ENCODE measurements at places on chromosomes 2 and 18.

DNA sequence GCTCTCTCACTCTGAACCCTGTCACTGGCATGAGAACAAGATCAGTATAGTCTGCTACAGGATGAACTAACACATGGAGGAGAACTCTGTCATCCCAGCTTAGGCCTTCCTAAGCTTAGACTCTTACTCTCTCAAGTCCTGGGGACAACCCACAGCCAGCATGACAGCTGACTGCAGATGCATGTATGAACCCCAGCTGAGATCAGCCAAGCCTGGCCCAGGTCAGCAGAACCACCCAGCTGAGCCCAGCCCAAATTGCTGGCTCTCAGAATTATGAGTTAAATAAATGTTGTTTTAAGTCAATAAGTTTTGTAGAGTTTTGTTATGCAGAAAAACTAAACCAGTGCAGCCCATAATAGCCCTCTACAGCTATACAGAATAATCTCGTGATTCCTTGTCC lies 287.3 kb downstream of the TNS1 start:
- no peak for DNase-seq

- DNase-seq, result no peak
These were observed 458.1 kb downstream of the BCL11A start for GRCh38 chr2:60095202-60095815.

DNA sequence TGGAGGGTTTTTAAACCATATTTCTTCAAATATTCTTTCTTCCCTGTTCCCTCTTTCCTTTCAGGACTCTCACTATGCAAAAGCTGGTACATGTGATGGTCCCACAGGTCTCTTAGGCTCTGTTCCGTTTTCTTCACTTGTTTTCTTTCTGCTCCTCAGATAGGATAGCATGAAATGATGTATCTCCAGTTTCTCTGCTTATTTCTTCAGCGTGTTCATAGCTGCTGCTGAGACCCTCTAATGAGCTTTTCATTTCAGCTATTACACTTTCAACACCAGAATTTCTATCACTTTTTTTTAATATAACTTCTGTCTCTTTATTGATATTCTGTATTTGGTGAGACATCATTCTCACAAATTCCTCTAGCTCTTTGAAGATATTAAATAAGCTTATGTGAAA lies 63.9 kb downstream of the KCNG2 start:
- no peak for DNase-seq

DNA sequence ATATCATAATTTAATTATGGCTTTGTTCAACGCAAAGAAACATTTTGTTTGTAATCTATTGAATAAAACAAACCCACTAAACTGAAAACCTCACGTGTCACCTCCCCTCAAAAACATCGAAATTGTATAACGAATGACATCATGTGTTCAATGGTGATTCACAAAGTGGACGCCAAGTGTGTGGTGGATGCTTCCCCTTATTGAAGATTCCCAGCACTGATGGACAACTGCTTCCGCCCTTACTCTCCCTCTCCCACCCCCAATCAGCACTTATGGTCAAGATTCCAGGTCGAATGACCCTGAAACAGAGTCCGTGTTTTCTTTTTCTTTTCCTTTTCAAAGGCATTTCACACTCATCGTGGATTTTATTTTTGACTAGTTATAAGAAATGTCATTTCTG lies 383.0 kb upstream of the SMIM21 start:
- DNase-seq, result no peak

GRCh38 chr2:9162841-9163240 lies 43.8 kb upstream of the ASAP2 start:
- DNase-seq, result no peak

DNA sequence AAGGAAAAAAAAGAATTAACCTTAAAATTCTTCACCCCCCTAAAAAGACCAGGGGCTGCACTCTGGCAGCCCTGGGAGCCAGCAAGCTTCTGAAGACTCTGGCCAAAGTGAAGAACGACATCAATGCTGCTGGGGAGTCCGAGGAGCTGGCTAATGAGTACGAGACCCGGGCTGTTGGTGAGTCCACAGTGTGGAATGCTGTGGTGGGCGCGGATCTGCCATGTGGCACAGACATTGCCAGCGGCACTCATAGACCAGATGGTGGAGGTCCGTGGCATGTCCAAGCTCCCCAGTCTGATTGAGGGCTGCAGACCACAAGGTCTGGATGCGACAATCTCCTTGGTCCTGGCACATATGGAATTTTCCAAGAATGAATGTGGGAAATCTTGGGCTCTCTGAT lies 47.4 kb downstream of the TRPM8 start:
- no peak for DNase-seq

GRCh38 chr2:194709840-194710239 lies 947.2 kb upstream of the SLC39A10 start:
- no peak for DNase-seq

GRCh38 chr2:226483745-226484619 lies 315.6 kb downstream of the IRS1 start:
- no peak for DNase-seq

GRCh38 chr18:3088449-3088848 lies 75.5 kb upstream of the LPIN2 start:
- no peak for DNase-seq

GRCh38 chr2:176100547-176101140 lies 1.0 kb downstream of the HOXD12 start:
- DNase-seq, result peak; percentile 14

DNA sequence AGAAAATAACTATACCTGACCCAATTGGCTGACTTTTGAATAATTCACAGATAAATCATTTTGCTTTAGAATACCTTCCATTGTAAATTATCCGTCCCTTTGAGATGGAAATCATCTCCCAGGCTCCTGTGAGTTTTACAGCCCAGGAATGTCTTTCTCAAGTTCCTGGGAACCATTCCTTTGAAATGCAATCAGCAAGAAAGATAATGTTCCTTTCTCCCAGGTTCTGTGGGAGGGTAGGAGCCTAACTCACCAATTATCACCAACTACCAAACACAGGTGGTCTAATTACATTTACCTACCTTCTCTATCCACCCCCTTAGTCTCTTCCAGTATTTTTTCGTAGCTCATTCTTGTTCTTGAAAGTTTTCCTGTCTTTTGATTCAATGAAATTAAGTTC lies 1016.0 kb downstream of the SOCS6 start:
- DNase-seq, result no peak

DNA sequence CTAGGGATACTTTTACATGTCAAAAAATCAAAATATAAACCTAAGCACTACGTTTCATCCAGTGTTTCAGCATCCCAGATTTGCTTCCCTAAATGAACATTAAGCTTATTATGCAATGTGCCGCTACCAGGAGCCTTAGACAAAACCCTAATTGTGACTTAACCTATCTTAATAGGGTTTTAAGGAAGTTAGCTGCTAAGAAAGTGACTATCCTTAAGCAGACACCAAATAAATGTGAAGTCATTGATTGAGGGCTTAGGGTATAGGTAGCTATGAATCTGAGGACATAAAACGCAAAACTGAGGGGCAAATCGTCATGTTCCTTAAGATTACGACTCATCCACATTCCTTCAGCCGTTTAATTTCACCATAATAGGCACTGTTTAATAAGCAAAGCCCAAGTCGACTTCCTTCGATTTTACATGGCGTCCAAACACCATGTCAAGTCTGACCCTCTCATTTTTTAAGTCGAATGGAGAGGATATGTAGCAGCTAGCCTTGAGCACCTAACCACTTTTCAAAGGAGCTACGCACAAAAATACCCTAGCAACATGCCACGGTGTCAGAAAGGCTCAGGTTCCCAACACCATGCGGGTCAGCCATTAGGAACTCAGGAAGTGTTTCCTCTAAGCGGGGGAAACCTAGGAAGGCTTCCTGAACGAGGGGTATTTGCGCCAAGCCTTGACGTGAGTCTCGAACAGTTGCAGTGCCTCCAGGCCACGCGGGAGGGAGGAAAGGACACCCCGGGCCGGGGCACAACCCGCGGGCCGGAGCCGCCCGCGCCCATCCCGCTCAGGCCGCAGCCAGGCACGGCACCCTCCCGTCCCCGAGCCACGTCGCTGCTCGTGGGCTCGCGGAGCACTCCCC lies 1.0 kb downstream of the HDLBP start:
- no peak for DNase-seq
